ENCODE measurements at places on chromosomes 1 and 21. TPM values are rescaled to one million over a fixed set of nuclear protein-coding genes. Genes with fewer than 3 reads are reported as not detected.

GNAT2 gene
- not detected for total RNA-seq

- no peak overlapping the region for H3K27ac ChIP-seq
- DNase-seq = no peak
- no peaks in the 10 kb centered on the region for H3K36me3 ChIP-seq
- no peaks in the 10 kb centered on the region for H3K27me3 ChIP-seq
- no peaks in the 10 kb centered on the region for H3K4me1 ChIP-seq
Observed at GRCh38 chr1:101178341-101178687, 58.5 kb upstream of the S1PR1 start.

DNAJC6 gene
- 2.8 TPM for total RNA-seq

CCDC27 gene
- total RNA-seq = not detected

PLA2G2D gene
- total RNA-seq = not detected

GRCh38 chr1:204447190-204447589 lies 35.6 kb upstream of the PPP1R15B start:
- DNase-seq = no peak
- H3K27me3 ChIP-seq = no peaks in the 10 kb centered on the region
- H3K27ac ChIP-seq = no peak overlapping the region
- peaks cover 27% of the 10 kb centered on the region for H3K36me3 ChIP-seq
- H3K4me3 ChIP-seq = no peak overlapping the region
- peaks cover 20% of the 10 kb centered on the region for H3K4me1 ChIP-seq

DNA sequence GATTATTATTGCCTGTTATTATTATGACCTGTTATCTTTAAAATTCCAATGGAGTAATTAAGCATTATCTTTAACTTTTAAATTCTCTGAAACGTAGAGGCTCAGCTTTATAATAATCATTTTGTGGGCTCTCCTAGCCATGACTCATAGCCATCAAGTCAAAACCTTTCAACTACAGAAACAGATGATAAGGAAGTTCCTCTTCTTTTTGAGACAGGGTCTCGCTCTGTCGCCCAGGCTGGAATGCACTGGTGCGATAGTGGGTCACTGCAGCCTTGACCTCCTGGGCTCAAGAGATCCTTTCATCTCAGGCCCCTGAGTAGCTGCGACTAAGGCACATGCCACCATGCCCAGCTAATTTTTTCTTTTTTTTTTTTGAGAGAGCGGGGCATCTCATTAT lies 43.5 kb downstream of the CHML start:
- H3K4me1 ChIP-seq = peaks cover 7% of the 10 kb centered on the region
- no peaks in the 10 kb centered on the region for H3K36me3 ChIP-seq
- H3K4me3 ChIP-seq = no peak overlapping the region
- no peak for DNase-seq

GRCh38 chr1:17768651-17769241 lies 13.6 kb downstream of the ACTL8 start:
- no peaks in the 10 kb centered on the region for H3K36me3 ChIP-seq
- H3K27me3 ChIP-seq = no peaks in the 10 kb centered on the region

DNA sequence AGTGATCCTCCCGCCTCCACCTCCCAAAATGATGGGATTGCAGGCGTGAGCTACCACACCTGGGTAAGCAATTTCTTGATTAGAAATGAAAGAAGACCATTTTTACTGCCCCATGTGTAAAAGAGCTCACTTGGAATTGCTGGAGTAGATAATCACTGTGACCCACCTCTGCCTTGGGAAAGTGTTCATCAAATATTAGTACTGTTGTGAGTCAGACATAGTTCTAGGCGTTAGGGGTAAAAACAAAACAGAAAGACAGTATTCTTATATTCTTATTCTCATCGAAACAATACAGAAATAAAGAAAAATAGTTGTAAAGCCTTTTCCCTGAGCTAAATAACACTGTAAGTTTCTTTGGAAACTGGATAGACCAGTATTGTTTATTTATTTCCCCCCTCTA lies 36.2 kb downstream of the CELF3 start:
- H3K27ac ChIP-seq = no peak overlapping the region
- H3K27me3 ChIP-seq = no peaks in the 10 kb centered on the region
- no peak overlapping the region for H3K4me3 ChIP-seq
- no peaks in the 10 kb centered on the region for H3K4me1 ChIP-seq
- DNase-seq = no peak

DNA sequence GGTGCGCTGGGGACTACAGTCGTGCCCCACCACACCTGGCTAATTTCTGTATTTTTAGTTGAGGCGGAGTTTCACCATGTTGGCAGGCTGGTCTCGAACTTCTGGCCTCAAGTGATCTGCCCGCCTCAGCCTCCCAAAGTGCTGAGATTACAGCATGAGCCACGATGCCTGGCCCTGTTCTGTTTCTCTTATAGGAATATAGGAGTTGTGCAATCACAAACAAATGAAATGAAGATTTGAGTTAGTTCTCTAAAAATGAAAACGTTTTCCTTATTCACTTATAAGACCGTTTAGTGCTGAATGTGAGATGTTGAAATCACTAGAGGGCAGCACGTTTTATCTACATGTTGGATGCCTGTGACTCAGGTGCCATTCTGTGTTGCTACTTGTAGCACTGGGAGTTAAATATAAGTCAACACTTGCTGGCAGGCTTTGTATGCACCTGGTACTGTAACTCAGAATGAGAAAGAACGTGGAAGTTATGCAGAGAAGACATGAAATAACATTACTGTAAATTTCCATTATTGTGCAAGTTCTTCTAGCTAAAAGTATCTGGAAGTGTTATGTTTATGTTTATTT lies 45.8 kb downstream of the MIGA1 start:
- peaks cover 9% of the 10 kb centered on the region for H3K4me1 ChIP-seq
- H3K27ac ChIP-seq = peak overlapping the region; percentile 4
- DNase-seq = peak; percentile 45
- no peaks in the 10 kb centered on the region for H3K27me3 ChIP-seq

- H3K4me3 ChIP-seq = no peak overlapping the region
- no peaks in the 10 kb centered on the region for H3K27me3 ChIP-seq
- DNase-seq = peak; percentile 55
- peak overlapping the region; percentile 67 for H3K27ac ChIP-seq
- no peaks in the 10 kb centered on the region for H3K36me3 ChIP-seq
Observed at GRCh38 chr1:232538224-232538942, 91.5 kb downstream of the SIPA1L2 start.

PLA2G2F gene
- not detected for total RNA-seq

ZNF695 gene
- total RNA-seq = 0.11 TPM

DNA sequence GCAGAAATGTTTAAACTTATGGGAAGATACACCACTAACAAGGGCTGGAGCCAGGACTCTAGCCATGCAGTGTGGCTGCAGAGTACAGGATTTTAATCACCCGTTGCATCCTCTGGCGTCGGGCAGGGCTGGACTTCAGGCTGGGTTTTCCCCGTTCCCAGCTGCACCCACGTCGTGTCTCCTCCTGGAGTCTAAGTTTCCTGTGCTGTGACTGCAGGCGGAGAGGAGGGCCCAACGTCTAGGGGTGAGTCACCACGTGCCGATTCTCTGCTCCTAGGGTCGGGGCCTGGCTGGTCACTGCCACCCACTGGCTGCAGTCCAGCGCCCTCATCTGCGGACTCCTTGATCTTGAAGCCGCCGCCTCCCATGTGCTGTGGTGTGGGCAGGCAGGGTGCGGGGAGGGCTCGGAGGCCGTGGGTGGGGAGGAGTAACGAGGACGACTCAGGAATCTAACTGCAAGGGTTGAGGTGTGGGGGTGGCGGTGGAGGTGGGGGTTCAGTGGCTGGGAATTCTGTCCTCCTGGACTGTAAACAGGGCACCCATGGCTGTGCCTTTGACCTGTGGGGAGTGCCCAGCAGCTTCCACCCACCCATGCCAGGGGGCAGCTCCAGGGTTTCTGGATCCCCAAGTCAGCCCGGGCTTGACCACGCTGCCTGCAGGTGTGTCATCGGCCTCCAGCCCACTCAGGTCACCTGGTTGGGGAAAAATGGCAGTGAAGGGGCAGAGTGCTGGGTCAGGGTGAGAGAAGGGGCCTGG lies 77.8 kb downstream of the ALPL start:
- DNase-seq = peak; percentile 98
- H3K27ac ChIP-seq = peak overlapping the region; percentile 58
- H3K4me3 ChIP-seq = no peak overlapping the region
- no peaks in the 10 kb centered on the region for H3K36me3 ChIP-seq
